ENCODE measurements at places on chromosomes 11 and 22.

GRCh38 chr22:41512421-41513194 is 31.7 kb downstream of the POLR3H start:
- no peak for DNase-seq

DNA sequence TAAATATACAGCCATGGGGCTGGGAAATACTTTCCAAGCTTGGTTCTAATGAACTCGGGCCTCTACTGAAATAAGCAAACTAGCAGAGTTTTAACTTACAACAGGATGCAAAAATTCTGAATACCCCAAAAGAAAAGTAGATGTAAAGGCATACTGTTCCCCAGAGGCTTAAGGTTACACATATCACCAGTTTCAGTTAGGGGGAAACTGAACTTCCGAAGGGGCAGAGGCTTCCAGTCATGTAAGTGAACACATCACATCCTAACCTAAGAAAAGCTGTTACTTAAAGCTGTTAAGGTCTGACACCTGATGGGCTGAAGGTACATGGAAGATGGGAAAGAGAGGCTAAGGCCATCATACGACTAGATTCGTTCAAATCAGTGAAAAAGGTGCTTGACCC is 2.3 kb downstream of the GAB2 start:
- no peak for DNase-seq

GRCh38 chr11:116053548-116053919 is 549.3 kb upstream of the CADM1 start:
- no peak for DNase-seq

GRCh38 chr22:49052023-49052538 is 775.6 kb downstream of the BRD1 start:
- DNase-seq, result peak; percentile 57

- DNase-seq, result no peak
Measured at GRCh38 chr11:68439355-68440065, 21.0 kb upstream of the PPP6R3 start.

All from suprapubic skin (tissue), 4 donors.